ENCODE measurements at places on chromosomes 4 and X.

- no peak for DNase-seq
Measured at GRCh38 chr4:76548704-76549103, 113.7 kb downstream of the SHROOM3 start.

DNA sequence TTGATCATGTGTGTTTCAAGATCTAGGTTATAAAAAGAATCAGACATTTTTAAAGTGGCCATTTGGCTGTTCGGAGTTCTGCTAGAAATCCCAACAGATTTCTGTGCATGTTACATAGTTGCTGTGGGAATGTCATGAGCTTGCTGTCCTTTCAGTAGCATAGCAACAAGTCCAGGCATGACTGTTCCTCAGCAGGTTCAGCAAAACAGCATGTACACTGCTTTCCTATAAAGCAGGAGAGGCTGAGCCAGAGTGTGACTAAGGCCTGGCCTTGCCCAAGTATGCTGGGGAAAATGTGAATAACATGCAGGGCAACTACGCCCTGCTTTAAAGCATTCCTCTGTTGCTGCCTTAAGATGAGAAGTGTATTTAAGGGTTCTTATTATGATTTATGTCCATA, 217.1 kb upstream of the SMIM31 start:
- no peak for DNase-seq

DNA sequence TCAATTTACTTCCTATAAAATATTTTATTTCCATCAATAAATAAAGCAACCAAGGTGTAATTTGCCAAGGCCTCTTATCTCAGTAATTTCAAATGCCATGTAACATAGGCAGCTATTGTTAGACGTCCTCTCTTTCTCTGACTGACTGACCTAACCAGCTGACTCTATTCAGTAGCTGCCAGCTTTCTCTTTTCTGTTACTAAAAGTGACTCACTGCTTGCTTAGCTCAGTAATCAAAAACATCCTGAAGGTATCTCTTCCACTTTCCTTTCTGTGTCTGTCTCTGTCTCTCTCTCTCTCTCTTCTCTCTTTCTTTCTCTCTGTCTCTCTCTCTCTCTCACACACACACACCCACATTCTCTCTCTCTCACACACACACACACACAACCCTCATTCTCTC, 134.2 kb downstream of the SPOCK3 start:
- DNase-seq: no peak

- no peak for DNase-seq
Measured at GRCh38 chrX:49203536-49203935, 3.5 kb upstream of the SYP start.

DNA sequence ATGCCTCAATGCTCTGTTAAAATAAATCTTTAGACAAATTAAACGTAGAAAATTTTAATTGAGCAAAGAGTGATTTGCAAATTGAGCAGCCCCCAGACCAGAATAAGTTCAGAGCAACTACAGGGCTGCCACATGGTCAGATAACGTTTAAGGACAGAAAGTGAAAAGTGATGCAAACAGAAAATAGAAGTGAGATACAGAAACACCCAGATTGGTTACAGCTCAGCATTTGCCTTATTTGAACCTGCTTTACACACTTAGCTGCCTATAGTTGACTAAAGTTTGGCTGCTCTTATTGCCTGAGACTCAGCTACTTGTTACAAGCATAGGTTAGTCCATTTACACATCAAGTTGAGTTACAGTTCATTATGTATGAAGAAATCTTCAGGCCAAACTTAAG, 1800.8 kb upstream of the PCDH10 start:
- DNase-seq: no peak

- no peak for DNase-seq
Measured at GRCh38 chr4:3387943-3388361, 53.8 kb upstream of the HGFAC start.

DNA sequence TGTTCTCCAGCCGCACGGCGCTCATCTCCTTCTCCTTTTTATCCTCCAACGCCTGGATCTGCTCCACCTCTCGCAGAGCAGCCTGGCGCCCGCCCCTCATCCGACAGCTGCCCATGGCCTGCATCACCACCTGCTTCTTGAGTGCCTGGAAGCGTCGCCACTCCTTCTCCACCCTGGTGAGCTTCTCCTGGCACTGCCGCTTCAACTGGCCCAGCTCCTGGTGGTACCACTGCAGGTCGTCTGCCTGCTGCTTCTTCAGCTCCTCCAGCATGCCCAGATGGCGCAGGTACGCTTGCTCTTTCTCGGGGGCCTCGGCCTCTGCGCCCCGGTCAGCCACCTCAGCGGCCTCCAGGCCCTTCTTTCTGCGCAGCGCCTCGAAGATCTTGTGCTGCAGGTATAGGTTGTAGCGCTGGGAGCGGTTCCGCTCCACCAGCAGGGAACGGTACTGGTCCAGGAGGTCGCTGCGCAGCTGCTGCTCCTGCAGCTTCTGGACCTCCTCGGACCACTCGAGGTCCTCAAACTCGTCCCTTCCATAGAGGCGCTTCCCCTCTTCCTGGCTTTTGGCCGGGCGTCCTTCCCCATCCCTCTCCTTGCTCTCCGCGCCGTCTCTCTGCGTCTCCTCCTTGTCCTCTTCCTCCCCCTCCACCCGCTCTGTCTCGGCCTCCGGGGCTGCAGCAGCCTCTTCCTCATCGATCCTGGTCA, 1.2 kb upstream of the TADA2B start:
- no peak for DNase-seq

DNA sequence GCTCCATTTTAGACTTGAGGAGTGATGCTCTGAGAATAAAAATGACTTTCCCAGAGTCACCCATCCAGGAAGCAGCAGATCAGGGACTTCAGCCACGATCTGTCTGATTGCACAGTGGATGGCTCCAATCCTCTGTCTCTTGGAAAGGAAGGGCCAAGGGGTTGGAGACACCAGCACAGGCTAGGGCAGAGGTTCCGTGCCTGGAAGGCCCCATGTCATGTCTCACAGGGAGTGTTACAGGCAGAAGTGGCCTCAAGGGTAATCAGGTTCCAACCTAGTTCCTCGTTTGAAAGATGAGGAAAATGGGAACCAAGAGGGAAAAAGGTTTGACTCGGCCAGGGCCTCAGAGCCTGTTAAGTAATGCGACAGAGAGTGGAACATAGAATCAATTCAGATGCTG, 160.0 kb downstream of the EFNB1 start:
- no peak for DNase-seq

- no peak for DNase-seq
Measured at GRCh38 chrX:13825178-13825762, 8.4 kb upstream of the GPM6B start.

GRCh38 chr4:1756079-1756478, 34.8 kb downstream of the TACC3 start:
- DNase-seq: no peak

- no peak for DNase-seq
Measured at GRCh38 chrX:132740316-132741123, 217.9 kb downstream of the HS6ST2 start.

Measured in GM19239 (cell line).